NCI-H774 (cell line): ENCODE measurements at places on chromosomes 6 and 20.

GRCh38 chr6:706146-706545 is 13.2 kb upstream of the EXOC2 start:
- no peak for DNase-seq

DNA sequence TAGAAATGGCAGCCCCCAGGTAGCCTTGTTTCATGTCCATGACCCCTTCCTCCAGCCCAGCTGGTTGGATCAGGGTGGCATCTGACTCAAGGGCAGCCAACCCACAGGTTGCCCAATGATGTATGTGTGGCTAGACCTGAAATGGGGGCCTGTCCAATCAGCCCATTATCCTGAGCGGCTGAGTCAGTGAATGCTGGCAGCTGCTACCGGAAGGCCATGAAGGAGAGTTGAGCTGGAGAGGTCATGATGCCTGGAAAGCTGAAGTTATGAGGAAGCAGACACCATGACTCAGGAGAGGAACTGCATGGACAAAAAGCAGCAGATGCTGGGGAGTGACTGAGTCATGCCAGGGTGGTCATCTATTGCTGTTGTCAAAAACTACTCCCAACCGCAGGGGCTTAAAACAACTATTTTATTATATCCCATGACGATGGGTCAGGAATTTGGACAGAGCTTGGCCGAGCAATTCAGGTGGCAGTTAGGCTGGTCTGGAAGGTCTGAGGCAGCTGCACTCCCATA is 67.3 kb downstream of the MDGA1 start:
- DNase-seq, result no peak

DNA sequence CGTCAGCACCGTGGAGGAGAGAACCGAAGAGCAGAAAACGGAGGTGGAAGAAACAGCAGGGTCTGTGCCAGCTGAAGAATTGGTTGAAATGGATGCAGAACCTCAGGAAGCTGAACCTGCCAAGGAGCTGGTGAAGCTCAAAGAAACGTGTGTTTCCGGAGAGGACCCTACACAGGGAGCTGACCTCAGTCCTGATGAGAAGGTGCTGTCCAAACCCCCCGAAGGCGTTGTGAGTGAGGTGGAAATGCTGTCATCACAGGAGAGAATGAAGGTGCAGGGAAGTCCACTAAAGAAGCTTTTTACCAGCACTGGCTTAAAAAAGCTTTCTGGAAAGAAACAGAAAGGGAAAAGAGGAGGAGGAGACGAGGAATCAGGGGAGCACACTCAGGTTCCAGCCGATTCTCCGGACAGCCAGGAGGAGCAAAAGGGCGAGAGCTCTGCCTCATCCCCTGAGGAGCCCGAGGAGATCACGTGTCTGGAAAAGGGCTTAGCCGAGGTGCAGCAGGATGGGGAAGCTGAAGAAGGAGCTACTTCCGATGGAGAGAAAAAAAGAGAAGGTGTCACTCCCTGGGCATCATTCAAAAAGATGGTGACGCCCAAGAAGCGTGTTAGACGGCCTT is 41.6 kb downstream of the ZBTB2 start:
- no peak for DNase-seq

DNA sequence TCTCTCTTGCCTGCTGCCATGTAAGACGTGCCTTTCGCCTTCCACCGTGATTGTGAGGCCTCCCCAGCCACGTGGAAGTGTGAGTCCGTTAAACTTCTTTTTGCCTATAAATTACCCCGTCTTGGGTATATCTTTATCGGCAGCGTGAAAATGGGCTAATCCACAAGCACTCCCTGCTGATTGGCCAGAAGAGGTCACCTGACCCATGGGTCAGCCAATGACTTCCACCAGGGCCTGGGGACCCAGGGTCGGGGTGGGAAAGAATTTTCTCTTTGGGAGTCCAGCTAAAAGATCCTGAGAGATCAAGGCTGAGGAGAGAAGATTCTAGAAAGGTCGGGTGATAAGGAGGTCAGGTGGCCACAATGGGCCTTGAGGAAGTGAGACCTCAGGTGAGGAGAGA is 17.1 kb downstream of the ZBP1 start:
- no peak for DNase-seq

- DNase-seq, result no peak
Measured at GRCh38 chr6:158765499-158766068, 53.6 kb downstream of the EZR start.

DNA sequence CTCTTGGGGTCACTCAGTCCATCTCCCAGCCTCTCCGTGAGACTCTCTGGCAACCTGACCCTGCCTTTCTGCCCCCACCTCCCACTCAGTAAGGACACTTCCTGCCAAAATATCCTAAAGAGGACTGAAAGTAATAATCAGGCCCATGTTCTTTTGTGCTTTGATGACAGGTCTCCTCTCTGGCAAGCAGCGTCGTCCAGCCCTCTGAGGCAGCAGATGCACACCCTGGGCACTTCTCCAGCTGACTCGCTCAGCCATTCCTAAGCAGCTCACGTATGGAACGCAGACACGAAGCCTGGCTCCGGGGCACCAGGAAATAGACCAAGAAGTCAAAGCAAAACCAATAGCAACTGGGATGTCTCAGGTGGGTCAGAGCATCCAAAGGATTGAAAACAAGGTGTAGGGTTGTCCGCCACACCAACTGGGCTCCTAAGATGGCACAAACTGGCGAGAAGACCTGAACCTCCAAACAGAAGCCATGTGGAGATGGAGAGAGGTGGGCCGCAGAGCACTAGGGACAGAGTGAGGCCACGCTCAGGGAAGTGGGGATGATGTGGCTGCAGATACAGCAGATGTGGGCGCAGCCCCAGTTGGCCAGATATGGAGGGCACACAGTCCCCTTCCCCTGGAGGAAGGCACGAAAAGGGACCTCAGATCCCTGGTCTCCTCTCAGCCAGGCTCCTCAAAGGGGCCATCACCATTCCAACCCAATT is 99.3 kb downstream of the PRND start:
- DNase-seq, result no peak

DNA sequence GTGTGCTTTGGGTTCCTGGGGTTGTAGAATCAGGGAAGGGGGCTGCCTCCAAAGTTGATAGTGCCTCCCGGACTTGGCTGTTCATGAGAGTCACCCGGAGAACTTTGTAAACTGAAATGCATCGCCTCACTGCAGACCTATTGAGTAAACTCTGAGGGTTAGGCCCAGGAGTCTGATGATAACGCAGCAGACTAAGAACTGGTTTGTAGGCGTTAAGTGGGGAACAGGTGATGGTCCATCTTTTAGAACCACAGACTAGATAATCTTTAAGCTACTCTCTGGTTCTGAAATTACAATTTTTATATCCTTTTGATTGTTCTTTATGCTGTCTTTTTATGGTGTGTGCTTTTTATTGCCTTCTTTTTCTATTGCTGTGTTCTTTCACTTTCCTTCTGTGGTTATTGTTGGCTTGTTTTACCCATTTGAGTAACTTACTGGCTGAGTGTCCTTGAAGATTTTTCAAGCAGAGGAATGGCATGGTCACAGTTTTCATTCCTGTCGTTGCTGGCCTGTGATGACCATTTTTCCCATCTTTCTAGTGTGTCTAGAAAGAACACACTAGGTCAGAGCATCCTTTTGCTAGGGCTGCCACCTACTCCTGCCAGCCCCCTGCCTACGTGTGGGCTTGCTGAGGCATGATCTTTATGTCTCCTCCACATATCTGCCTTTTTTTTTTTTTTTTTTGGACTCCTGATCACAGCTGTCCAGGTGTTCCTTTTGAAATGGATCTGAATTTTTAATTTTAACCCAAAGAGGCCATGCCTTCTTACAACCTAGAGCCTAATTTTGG is 30.9 kb downstream of the LRRC1 start:
- no peak for DNase-seq
